ENCODE measurements at places on chromosomes 3 and 15.

DNA sequence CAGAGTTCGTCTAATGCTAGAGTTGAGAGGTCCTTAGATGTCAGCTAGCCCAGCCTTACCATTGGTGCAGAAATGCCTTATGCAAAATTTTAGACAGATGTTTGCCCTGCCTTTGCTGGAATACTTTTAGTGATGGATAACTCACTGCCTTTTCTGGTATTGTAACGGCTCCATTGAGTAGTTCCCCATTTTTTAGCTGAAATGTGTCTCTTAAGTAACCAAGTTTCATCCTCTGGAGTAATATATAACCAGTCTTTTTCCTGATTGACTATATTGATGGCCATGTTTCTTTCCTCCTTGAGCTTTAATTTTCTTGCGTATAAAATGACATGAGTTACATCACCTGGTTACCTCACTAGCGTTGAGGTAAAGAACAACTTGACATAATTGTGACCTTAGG, 45.0 kb downstream of the SNRK start:
- DNase-seq = no peak

DNA sequence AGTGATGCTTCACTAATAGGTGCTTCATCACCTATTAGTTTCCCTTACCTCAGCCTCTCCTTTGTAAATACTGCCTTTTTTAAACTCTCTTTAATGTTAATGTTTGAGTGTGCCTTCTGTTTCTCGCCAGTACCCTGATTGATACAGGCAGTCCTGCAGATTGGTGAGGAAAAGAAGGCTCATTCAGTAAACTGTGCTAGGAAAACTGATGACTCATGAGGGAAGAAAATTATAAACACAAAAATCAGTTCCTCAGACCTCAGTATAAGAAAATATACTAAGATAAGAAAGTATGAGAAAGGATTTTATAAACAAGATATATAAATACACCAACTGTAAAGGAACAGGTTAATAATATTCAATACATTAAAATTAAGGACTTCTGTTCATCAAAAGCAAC, 54.8 kb upstream of the OXTR start:
- no peak for DNase-seq

DNA sequence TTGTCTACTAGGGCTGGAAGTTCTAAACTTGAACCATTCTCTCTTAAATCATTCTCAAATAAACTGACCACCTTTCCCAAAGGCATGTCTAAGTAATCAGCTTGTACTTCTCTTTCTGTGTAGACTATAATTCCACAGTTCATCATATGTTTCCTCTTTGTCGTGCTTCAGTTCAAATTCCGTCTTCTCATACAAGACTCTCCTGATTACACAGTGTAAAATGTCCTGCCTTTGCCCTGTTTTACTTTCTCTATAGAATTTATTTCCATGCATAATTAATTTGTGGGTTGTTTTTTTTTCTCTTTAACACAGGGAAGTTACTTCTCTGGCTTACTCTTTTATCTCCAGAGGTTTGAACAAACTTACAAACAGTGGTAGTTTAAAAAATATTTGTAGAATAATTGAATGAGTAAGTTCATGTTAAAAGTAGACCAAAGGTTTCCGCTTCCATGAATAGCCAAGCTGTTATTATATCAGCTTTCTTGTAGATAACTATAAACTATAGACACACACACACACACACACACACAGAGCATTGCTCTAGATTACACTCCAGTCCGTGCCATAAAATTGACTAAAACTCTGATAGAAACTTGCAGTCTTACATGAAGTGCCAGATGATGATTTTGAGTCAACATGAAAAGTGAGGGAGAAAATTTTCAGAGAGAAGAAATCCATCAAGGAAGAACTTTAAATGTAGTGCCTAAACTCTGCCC, 119.0 kb downstream of the SUCNR1 start:
- no peak for DNase-seq

DNA sequence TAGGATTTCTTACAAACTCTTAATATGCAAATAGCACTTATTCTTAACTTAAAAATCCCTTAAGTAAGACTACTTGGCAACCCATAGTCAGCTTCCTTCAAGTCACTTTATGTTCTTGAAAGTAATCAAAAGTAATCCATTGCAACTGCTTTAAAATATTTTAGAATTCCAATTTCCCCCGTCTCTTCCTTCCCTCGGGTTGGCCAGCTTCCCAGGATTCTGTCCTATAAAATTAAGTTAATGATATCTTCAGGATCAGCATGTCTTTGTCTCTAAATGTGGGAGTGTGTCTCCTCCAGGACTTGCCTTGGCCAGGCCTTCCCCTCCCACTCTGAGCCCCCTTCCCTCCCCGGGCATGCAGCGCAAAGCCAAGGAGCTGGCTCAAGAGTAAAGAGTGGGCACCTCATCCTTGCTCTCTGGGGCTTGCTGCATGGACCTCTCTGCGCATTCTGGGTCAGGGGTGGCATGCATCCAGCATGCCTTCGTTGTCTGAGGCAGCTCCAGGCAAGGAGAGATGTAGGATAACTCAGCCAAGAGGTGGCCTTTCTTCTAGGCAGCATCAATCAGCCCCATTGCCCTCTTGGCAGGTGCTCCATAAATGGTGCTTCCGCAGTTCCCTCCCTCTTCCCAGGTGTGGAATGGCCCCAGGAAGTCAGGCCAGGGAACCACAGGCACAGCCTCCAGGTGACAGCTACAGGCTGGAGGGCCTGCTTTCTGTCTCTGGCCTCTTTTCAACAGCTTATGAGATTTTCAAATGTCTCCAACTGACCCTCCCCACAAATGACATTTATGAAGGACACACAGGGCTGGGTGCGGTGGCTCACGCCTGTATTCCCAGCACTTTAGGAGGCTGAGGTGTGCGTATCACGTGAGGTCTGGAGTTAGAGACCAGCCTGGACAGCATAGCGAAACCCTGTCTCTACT, 108.7 kb upstream of the ALDH1A3 start:
- peak; percentile 63 for DNase-seq

- DNase-seq = no peak
These were observed 138.3 kb downstream of the P3H2 start for GRCh38 chr3:189982321-189982945.

- no peak for DNase-seq
These were observed 84.7 kb downstream of the AGBL1 start for GRCh38 chr15:86164232-86164898.

Data from femur (tissue), 1 donor.